ENCODE measurements at places on chromosomes 1 and 21. TPM values are rescaled to one million over a fixed set of nuclear protein-coding genes. Genes with fewer than 3 reads are reported as not detected.

SLC5A9 gene
- polyA plus RNA-seq: 0.37 TPM

DNA sequence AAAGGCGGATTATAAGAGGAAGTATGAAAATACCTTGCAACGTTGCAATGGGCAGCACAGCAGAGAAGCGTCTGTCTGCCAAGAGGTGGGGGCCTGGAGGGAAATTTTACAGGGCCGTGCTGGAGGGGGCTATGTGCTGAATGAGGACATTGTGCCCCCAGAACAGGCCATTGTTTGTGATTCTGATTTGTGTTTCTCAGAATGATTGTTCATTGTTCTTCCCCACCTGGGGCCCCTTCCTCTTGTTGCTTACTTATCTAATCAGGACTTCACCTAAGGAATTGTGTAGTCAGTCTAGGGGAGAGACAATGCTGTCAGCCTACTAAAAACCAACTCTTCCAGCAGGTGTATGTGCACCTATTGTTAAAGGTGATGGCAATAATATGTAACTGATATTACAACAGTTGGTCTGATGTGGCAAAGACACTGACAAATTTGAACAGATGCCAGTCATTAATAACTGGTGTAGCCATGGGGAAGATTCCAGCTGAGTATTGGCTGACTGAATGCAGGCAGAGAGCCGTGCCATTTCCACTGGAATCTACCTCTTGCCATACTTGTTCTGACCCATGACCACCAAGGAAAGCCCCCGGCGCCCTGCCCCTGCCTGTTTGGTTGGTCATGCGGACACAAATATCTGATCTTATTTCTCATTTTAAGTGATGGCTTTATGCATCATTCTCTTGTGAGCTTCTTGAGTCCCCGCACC is 45.2 kb upstream of the PSEN2 start:
- H3K4me1 ChIP-seq: peaks cover 9% of the 10 kb centered on the region
- no peak overlapping the region for H3K27ac ChIP-seq
- DNase-seq: no peak
- no peaks in the 10 kb centered on the region for H3K36me3 ChIP-seq
- H3K4me3 ChIP-seq: no peak overlapping the region

DNA sequence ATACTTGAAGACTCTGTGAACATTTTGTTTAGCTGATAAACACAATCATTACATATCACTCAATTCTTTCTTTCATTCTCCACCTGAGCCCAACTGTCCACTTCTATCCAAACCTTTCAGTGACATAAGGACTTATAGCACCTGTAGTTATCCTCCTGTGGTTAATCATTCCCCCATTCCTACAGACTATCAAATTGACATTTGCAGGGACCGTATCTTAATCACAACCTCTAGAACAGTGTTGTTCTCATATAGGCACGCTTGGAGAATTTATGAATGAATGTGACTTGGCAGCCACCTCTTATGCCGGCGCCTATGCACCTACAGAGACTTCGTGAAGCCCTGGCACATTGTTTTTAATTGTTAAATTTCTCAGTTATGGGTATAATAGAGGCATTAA is 83.9 kb upstream of the CXADR start:
- H3K27ac ChIP-seq: no peak overlapping the region
- no peak for DNase-seq
- no peaks in the 10 kb centered on the region for H3K36me3 ChIP-seq
- no peaks in the 10 kb centered on the region for H3K4me1 ChIP-seq

ELAPOR1 gene
- 25.5 TPM for polyA plus RNA-seq

DNA sequence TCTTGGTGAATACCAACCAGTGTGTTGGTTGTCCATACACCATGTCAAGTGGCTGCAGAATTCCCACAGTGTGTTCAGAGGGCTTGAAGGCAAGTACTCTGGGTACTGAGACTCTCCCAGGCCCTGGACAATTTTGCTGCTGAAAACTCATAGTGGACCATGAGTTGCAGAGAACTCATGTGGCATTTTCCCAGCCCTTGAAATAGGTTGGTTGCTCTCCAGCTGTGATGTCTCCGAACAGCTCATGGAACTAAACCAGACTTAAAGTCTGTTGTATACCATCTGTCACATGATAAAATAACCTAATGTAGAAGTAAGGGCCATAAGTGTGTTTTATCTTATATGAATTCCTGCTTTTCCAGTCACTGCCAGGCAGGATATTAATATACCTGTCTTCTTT is 67.8 kb downstream of the RGS2 start:
- H3K27me3 ChIP-seq: no peaks in the 10 kb centered on the region
- peaks cover 30% of the 10 kb centered on the region for H3K4me1 ChIP-seq
- no peak overlapping the region for H3K4me3 ChIP-seq

GRCh38 chr1:188243456-188243855 is 1414.7 kb downstream of the PLA2G4A start:
- no peaks in the 10 kb centered on the region for H3K27me3 ChIP-seq
- no peak for DNase-seq
- no peak overlapping the region for H3K27ac ChIP-seq
- H3K4me1 ChIP-seq: no peaks in the 10 kb centered on the region

DNA sequence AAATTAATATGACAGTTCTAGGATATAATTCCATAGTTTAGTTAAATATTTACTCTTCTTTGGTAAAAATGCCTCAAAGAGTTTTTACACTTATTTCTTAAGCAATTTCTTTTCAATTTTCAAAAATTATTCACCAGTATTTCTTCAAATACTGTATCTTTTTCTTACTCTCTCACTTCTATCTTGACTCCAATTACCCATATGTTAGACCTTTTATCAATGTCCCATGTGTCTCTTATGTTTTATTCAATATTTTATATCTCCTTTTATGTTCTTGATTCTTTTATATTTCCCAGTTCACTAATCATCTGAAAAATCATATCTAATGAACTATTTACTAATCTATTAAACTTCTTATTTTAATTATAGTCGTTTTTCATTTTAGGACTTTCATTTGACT is 11.5 kb upstream of the LRIF1 start:
- H3K27ac ChIP-seq: no peak overlapping the region
- no peaks in the 10 kb centered on the region for H3K27me3 ChIP-seq
- no peaks in the 10 kb centered on the region for H3K36me3 ChIP-seq

GRCh38 chr1:229167318-229167717 is 103.6 kb upstream of the RAB4A start:
- no peak overlapping the region for H3K27ac ChIP-seq
- no peaks in the 10 kb centered on the region for H3K36me3 ChIP-seq
- DNase-seq: no peak
- H3K27me3 ChIP-seq: no peaks in the 10 kb centered on the region
- H3K4me1 ChIP-seq: peaks cover 18% of the 10 kb centered on the region

ANKRD65 gene
- 8.7 TPM for polyA plus RNA-seq

DNA sequence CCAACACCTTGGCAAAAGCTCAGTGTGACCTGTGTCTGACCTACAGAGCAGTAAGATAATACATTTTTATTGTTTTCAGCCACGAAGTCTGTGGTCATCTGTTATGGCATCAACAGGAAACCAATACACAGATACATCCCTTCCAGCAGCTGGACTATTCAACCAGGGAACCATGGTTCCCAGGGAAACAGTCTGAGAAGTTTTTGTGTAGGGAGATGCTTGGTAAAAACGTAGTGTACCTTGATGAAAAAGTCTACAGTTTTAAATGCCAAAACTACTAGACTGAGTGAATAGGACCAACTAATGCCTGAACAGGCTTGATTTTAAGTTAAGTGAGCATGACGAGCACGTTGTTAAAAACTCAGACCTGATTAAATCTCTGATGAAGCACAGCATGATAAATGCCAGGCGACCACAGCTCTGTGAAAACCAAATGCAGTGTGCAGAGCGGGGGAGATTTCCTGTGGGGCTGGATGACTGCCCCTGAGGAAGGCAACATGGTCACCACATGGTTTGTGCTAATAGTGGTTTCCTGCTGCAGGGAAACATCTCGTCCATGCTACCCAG is 228.9 kb downstream of the TNR start:
- no peaks in the 10 kb centered on the region for H3K4me1 ChIP-seq
- no peak for DNase-seq
- no peak overlapping the region for H3K4me3 ChIP-seq

DNA sequence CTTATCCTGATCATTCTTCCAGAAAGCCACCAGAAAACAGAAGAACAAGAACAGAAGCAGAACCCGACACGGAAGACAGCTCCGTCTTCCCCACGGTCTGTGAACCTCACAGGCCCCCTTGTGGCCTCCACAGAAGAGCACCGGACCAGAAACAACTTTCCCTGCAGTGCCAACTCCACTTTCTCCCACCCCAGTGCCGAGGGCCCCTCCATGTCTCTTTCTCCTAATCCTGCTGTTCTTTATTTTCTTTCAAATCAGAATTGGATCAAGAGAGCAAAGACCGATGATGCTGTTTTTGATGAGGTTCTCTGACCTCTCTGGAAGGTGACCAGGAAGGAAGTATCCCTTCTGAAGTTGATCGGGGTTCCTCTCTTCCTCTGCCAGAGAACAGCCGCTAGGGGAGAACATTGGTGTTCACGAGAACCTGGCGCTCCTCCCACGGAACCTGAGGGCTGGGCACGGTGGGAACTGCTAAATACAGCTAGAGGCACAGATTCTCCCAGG is 58.9 kb upstream of the CTTNBP2NL start:
- peaks cover 8% of the 10 kb centered on the region for H3K4me1 ChIP-seq
- H3K4me3 ChIP-seq: no peak overlapping the region
- no peaks in the 10 kb centered on the region for H3K27me3 ChIP-seq
- H3K36me3 ChIP-seq: no peaks in the 10 kb centered on the region

TSPAN2 gene
- 7.0 TPM for polyA plus RNA-seq

PADI2 gene
- 0.33 TPM for polyA plus RNA-seq

ST6GALNAC5 gene
- 1.3 TPM for polyA plus RNA-seq

AMY1C gene
- polyA plus RNA-seq: not detected
